ENCODE measurements at places on chromosomes 11 and 22.

DNA sequence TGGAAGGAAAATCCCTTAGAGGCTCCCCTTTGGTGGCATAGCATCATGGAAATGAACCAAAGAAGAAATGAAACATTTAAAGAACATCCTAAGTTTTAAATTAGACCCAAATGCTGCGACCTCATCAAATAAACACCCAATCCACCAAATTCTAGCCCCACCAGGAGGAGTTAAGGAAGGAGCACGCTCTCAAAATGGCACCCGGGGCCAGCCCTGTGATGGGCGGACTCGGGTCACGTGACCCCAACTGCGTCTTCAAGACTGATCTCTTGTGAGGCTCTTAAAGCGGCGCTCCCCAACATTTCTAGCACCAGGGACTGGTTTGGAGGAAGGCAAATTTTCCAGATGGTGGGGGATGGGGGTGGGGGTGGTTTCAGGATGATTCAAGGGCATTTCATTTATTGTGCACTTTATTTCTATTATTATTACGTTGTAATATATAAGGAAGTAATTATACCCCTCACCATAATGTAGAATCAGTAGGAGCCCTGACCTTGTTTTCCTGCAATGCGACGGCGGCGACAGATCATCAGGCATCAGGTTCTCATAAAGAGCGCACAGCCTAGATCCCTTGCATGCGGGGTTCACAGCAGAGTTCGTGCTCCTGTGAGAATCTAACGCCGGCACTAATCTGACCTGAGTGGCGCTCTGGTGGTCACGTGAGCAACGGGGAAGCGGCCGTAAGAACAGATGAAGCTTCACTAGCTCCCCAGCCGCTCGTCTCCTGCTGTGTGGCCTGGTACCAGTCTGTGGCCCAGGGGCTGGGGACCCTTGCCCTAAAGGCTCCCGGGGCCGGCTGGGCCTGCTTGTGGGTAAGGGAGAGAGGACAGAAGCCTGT, 90.6 kb upstream of the SLC22A12 start:
- no peak for DNase-seq

DNA sequence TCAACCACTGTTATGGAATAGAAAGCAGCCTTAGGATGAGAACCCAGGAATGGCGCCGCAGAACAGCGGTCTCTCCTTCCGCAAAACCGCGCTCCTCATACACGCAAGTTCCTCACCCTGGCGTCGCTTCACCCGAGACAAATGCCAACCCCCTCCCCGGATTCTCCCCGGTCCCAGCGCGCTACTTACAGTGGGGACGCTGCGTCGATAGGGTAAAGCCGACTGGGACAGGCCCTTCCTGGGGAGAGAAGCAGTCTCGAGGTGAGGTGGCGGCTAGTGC, 287 bp downstream of the RPS13 start:
- DNase-seq: no peak

DNA sequence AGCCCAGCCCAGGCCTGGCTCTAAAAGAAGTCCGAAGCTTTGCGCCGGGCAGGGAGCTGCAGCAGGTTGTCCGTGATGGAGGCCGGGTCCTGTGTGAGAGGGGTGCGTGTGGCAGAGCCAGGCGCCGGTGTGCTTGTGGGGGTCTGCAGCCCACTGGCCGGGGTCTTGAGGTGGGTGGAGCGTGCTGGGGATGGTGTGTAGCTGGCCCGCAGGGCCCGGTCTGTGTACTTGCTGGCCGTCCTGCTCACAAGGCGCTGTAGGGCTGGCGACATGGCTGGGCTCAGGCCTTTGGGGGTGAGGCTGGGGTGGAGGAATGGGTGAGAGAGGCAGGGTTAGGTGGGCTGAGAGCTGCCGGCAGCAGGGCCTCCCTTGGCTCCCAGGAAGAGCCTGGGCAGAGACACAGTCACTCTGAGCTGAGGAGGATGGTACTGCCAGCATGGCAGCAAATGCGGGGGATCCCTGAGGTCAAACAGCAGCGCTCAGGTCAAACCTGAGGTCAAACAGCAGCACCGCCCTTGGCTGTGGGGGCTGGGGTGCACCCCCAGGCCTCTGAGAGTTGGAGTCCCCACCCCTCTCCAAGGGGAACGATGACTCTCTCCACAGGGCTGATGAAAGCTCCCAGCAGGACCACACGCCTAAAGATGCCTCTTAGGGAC, 3.2 kb downstream of the TSSK2 start:
- no peak for DNase-seq

DNA sequence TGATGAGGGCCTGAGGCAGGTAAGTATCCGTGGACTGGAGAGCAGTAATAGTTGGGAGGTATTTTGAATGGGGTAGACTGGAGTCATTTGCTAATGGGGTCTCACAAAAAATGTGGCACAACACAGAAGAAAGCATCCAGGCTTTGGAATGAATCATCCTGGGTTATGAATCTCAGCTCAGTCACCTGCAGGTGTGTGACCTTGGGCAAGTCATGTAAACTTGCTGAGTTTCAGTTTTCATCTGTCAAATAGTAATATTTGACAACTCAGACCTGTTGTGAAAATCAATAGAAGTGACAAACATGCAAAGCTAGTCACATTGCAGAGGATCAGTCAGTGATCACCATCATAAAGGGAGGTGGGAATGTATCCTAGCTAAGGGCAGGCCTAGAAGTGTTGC, 232.0 kb upstream of the TENM4 start:
- DNase-seq: no peak

DNA sequence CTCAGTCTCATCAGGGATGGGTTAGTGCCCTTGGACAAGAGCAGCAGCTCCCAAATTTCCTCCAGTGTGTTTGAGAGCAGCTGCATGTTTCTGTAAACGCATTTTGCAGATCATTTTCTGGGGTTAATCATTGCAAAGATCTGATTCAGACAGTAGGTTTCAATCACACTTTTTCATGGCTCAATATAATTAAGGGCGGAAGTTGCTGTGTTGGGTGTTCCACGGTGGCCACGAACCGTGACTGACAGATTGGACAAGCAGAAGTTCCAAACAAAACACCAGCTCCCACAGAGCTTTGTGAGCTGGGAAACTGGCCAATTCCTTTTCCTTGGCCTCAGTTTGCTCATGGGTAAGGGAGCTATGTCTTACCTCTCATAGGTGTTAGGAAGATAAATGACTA, 8.4 kb upstream of the RASSF10 start:
- no peak for DNase-seq

Measured in stimulated activated CD8-positive, alpha-beta memory T cell treated with anti-CD3 and anti-CD28 coated beads, Interleukin-7, amount 100 ng/mL, for 48 hours (primary cell).